ENCODE measurements at places on chromosomes 7 and 10. TPM values are rescaled to one million over a fixed set of nuclear protein-coding genes. Genes with fewer than 3 reads are reported as not detected.

DNA sequence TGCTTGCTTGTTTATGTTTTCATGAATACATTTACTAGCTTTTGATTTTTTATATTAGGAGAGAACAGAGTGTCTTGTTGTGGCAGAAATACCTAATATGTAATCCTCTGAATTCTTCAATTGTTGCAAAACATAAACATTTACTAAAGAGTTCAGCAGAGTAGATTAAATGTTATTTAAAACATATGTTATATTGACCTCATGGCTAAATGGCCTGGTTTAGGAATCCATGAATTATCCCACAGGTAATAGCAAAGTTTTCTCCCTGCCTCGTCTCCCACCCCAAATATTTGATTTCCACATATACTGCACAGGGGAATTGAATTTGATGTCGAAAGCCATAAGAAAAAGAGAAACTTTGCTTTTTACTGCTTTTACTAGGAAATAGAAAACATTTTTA is 111.8 kb downstream of the ADK start:
- DNase-seq, result no peak

DNA sequence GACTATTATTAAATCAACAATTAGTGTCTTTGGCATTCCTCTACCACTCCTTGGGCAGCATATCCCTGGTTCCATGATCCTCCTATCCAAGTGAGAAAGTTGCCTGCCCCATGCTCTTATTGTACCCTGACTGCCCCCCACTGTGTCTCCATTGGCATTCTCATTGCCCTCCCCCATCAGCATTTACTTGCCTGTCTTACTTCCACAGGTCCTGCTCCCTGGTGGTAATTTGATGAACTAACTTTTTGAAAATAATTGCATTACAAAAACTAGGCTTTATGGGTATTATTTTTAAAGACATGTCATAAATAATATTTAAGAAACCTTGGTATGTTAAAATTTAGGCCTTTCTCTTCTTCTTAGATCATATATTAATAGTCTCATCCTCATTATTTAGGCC is 346.4 kb downstream of the PCLO start:
- DNase-seq, result no peak

DNA sequence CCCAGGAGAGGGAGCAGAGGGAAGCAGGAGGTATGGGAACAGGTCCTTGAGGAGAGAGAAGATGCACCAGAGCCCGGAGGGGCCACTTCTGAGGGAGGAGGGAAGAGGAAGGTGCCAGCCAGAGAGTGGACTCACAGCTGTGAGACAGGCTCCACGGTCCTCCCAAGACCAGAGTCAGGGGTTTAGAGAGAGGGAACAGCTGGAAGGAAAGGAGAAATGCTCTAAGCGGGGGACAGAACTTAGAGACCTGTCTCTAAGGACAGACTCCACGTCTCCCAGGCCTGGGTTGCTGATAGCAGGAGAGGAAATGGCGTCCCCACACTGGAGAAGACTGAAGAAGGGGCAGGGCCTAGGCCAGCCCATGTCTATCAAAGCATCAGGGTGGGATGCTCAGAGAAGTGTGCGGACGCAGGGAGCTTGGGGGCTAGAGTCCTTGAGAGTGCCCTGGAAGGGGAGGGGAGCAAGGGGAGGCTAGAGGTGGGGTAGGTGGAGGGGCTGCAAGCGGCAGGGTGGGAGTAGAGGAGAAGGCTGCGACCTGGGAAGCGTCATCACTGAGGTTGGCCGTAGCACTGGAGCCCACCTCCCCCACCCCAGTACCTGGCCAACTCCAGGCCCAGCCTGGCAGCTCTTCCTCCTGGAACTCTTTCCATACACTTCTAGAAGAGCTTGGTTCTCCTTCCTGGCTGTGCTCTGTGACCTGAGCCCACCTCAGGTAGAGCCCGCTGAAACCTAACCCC is 25.6 kb upstream of the GRID1 start:
- no peak for DNase-seq

- no peak for DNase-seq
Measured at GRCh38 chr7:81645435-81645834, 124.4 kb downstream of the HGF start.

Gene PIK3CG
- total RNA-seq, result 80.7 TPM

All from natural killer cell treated with Interleukin-12 subunit alpha and Interleukin-12 subunit beta and Interleukin-15 and Interleukin-18, amount 100 ng/mL, for 72 hours (primary cell).